Kidney (tissue), 22 donors: ENCODE measurements at places on chromosomes 5 and 9. TPM values are rescaled to one million over a fixed set of nuclear protein-coding genes. Genes with fewer than 3 reads are reported as not detected.

DNA sequence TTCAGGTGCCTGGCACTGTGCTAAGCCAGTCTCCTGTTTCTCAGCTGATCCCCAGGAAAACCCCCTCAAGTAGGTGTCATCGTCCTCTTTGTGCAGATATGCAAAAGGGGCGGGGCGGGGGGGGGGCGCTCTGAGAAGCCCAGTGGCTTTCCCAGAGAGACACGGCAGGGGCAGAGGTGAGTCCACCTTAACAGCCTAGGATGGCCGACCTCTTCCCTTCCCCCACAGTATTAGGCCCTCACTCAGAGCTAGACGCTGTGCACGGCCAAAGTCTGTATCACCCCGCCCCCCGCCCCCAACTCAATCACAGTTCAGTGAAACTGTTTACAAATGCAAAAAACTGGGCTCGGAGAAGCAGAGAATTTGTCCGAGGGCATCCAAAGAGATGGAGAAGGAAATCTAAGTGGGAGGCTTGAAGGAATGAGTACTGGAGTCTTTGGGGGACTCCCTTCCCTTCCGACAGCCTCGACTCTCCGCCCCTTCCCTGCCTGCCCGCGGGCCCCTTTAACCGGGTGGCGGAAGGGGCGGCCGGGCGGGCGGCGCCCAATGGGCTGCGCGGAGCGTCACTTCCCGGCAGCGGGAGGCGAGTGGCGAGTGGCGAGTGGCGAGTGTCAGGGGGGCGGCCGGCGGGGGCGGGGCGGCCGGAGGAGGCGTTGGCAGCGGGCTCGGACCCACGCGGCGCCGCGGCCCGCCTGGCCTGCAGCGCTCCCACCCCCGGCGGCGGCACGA is at the start of gene ERGIC1:
Gene ERGIC1 (plus strand): TSS at position 566 of the 729 bp plus-strand sequence. CDS start 163 bp downstream, at position 729.
- peak; percentile 95 for DNase-seq

- no peak for DNase-seq
Observed at GRCh38 chr9:95813923-95814322, 61.6 kb upstream of the ERCC6L2 start.

- no peak for DNase-seq
Observed at GRCh38 chr9:80078826-80079225, 507.1 kb downstream of the TLE4 start.

GRCh38 chr9:36961051-36961450 is 73.0 kb downstream of the PAX5 start:
- no peak for DNase-seq

DNA sequence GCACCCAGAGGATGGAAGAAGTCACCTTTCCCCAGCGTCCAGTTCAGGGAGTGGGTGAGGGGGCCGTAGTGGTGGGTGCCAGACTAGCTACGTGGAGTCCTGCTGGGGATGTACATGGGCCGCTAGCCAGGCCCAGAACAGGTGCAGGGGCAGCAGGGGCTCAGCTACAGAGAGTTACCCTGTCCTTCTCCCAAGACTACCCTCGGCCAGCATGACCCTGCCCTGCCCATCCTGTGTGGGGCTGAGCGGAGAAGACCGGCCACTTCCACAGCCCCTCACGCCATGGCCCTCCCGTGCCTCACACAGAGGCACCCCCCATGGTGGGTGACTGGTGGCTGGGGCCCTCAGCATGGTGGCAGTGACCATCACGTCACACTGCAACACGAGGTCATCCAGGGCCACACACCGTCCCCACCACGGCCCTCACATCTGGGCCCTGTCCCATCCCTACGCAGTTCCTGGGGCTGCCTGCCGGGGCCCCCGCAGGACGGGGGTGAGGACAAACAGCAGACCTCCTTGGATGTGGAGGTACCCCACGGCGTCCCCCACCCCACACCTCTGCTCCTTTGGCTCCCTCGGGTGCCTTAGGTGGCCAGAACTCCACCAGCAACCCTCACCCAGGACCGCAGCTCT is 977 bp upstream of the DPP7 start:
- DNase-seq = no peak

Gene TRPM6
- 2.0 TPM for polyA plus RNA-seq

Gene SOX30
- not detected for polyA plus RNA-seq

- DNase-seq = no peak
Observed at GRCh38 chr5:122237906-122238305, 74.1 kb upstream of the SNCAIP start.

- no peak for DNase-seq
Observed at GRCh38 chr5:108102463-108102862, 279.4 kb downstream of the FBXL17 start.

DNA sequence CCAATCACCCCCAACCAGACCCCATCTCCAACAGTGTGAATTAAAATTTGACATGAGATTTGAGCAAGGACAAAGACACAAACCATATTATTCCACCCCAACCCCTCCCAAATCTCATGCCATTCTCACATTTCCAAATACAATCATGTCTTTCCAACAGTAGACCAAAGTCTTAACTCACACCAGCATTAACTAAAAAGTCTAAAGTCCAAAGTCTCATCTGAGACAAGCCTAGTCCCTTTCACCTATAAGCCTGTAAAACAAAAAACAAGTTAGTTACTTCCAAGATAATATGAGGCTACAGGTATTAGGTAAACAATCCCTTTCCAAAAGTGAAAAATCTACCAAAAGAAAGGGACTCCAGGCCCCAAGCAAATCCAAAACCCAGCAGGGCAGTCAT is 140.6 kb upstream of the NR4A3 start:
- no peak for DNase-seq

GRCh38 chr5:162817364-162817763 is 620.0 kb upstream of the CCNG1 start:
- DNase-seq = no peak

Gene RASGRF2
- 4.9 TPM for polyA plus RNA-seq

Gene CEP120
- polyA plus RNA-seq = 4.6 TPM

DNA sequence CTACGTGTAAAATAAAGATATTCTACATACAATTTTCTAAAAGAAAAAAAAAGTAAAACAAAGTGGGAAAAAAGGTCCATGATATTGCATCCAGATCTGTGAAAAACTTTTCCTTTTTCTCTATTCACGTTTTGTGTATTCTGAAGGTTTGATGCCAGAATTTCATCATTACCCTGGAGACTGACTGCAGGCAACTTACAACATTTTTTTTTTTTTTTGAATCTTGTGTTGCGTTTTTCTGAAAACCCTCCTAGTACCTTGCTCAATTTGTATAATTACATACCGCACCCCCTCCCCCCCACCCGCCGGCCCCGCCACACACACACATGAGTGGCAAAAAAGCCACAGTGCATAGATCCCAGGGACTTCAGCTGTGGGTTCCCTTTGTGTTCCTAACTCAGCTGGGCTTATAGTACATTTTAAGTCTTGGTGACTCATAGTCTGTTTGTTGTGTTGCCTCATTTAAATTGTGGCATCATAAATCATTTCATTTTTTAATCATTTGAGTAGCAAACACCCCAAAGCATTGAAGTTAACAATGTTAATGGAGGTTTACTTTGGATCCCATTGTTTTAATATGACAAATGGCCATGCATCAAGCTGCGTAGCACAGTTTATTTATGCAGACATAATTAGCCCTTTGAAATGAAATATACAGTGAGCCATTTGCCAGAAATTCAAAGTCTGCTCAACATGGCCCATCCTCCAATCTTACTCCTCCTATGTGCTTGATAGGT is 36.0 kb downstream of the PRDM6 start:
- no peak for DNase-seq

Gene SLC38A9
- 5.8 TPM for polyA plus RNA-seq

DNA sequence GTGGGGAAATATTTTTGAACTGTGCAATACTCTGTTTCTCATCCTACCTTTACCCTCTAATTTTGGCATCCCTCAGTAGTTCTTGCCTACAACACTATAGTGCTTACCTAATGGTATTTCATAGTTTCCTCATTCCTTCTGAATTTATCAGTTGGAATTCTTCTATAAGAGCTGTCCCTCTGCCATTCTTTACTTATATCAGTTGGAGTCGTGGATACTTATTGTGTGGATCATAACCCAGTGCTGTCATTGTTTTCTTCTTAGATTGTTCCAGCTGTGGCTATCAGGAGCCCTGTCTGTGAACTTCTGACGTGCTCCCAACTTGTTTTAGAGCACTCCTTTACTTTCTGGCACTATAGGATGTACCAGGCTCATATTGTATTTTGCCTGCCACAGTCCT is 146.1 kb upstream of the OTULINL start:
- DNase-seq = no peak

GRCh38 chr5:118326481-118327045 is 661.8 kb downstream of the DTWD2 start:
- no peak for DNase-seq

- no peak for DNase-seq
Observed at GRCh38 chr5:177008716-177009115, 2.1 kb upstream of the UIMC1 start.

Gene GARNL3
- polyA plus RNA-seq = 2.6 TPM

Gene HAVCR1
- polyA plus RNA-seq = 0.65 TPM

- DNase-seq = peak; percentile 68
Observed at GRCh38 chr5:150484964-150485692, 22.8 kb upstream of the NDST1 start.

DNA sequence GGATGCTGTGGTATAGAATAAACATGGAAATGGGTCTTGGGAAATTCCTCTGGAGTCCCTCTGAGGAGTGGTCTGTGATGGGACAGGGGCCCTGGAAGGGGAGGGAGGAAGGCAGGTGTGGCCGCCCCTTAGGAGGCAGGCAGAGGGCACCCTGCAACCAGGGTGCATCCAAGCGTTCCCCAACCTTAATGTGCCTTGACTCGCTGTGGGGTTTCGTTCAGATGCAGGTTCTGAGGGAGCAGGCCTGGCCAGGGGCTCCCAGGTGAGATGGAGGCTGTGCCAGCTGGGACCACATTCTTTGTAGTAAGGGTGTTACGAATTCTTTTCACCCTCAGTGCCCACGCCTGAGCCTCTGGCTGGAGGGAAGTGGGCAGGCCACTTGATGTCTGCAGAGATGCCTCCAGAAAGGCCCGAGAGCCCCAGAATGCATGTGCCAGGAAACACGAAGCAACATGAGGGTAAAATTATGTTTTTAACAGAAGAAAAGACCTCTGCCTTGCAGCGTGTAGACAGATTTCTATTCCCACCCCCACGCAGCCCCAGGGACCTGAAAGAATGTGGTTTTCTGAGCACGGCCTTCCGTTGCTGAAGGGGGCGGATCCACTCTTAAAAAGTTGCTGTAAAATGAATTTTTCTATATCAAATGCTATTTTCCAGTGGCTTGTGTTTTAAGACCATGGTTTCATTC is 150.4 kb upstream of the IER5L start:
- DNase-seq = peak; percentile 52

DNA sequence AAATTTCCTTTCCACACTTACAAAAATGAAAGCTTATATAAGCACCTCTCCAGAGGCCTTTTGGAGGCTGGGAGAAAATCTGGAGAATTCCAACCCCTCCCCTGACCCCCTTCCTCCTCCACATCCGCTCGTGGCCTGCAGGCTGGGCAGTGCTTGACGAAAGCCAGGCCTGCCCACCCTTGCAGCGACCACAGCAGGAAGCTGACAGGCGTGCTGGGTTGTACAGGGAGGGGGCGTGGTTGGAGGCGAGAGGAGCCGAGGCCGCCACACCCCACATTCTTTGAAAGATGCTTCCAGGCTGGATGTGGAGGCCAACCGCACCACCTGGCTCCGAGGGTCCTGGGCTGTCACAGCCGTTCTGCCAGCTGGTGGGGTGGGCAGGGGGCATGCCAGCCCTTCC is 47.8 kb upstream of the IER5L start:
- peak; percentile 65 for DNase-seq

Gene NAIP
- polyA plus RNA-seq = 5.7 TPM

Gene FBN2
- 0.11 TPM for polyA plus RNA-seq

Gene CDKN2B
- polyA plus RNA-seq = 0.30 TPM

GRCh38 chr5:103849934-103850333 is 287.3 kb upstream of the NUDT12 start:
- DNase-seq = no peak

DNA sequence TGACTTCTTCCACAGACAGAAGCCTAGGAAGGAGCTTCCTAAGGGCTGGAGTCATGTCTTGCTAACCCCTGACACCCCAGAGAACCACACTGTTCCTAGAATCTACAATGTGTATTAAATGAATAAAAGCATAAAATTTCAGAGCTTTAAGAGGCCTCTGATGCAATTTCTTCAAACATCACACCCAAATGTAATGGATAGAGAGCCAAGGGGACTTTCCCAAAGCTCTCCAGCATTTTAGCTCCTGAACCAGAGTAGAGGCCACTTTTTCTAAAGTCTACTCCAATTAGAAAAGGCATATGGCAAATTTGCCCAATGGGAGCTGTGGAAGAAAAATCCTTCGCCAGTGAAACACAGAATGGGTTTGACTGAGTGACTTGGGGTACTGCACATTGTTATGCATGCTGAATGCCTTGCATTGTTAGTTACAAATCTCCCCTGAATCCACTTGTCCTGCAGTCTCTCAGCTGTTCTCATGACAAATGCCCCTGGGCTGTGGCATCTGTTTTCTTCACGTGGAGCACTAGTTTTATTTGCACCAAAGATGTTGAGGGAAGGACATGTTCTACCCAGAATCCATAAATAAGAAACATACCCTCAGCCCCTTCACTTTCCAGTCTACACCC is 334.0 kb downstream of the ASTN2 start:
- no peak for DNase-seq

DNA sequence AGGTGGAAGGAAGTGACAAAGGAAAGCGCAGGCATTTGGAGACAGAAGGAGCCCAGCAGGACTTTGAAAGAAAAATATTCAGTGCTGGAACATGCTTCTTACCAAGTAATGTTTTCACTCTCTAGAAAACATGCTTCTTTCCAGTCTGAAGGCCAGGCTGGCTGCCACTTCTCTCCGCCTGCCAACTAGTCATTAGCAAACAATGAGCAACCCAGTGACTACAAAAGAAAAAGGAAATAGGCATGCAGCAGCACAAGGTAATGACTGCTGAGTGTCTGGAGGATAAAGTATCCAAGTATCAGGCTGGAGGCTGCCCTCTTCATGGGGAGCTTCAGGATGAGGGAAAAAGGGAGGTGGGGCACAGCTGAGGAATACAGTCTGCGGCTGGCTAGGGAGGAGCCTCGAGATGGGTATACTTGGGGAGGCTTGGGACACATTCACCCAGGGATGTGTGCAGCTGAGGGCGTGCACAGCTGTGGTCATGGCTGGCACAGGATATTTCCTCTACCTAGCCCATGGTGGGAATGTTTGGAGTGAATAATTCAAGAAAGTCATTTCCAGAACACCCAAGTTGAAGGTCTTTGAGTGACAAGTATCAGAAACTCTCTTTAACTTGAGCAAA is 161.5 kb upstream of the KIF2A start:
- no peak for DNase-seq

Gene PCDHB14
- polyA plus RNA-seq = 2.0 TPM

DNA sequence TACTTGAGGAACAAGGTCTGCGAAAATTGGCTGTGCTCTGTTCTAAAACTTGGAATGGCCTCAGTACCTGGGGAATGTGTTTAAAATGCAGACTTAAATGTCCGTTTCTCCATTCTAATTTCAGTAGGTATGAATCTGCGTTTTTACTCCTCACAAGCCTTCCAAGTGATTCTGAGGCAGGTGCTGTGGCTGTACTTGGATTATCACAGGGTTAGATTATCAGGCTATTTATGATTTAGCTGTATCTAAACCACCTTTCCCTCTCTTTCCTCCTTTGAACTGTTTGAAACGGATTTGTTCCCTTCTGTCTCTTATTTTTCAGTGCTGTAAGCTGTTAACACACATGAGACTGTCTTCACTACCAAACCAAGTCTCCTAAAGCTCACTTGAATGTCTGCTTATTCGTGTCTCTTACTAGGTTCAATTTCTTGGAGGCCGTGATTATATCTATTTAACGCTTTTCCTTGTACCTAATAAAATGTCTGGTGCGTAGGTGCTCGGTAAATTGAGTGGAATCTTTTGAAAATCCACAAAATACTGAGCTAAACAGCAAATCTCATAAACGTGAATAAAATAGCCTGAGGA is 714 bp upstream of the CETN3 start:
- DNase-seq = peak; percentile 38

GRCh38 chr9:107153336-107153735 is 129.7 kb upstream of the RAD23B start:
- DNase-seq = no peak

Gene PDLIM4
- polyA plus RNA-seq = 31.6 TPM
